ENCODE measurements at places on chromosomes 7 and 10. TPM values are rescaled to one million over a fixed set of nuclear protein-coding genes. Genes with fewer than 3 reads are reported as not detected.

ANK3 gene
- polyA plus RNA-seq: 23.5 TPM

GIMAP1 gene
- 2.8 TPM for polyA plus RNA-seq

SPRN gene
- 2.7 TPM for polyA plus RNA-seq

FAM13C gene
- polyA plus RNA-seq: 12.9 TPM

PON2 gene
- polyA plus RNA-seq: 53.4 TPM

ZCWPW1 gene
- 96.5 TPM for polyA plus RNA-seq

TMEM254 gene
- 69.6 TPM for polyA plus RNA-seq

H2BK1 gene
- not detected for polyA plus RNA-seq

TRIM73 gene
- polyA plus RNA-seq: 21.3 TPM

CALML5 gene
- polyA plus RNA-seq: not detected

LIPM gene
- polyA plus RNA-seq: not detected

TRPV5 gene
- polyA plus RNA-seq: 0.57 TPM

SOSTDC1 gene
- 5.1 TPM for polyA plus RNA-seq

LRMDA gene
- 13.8 TPM for polyA plus RNA-seq

Data from testis (tissue), 5 donors.